ENCODE measurements at places on chromosomes 13 and 19. TPM values are rescaled to one million over a fixed set of nuclear protein-coding genes. Genes with fewer than 3 reads are reported as not detected.

Gene IL11
- polyA plus RNA-seq, result 0.53 TPM

Gene STARD13
- polyA plus RNA-seq, result 20.8 TPM

Gene NCR1
- not detected for polyA plus RNA-seq

Gene IQCN
- polyA plus RNA-seq, result not detected

Gene PSG2
- polyA plus RNA-seq, result 0.39 TPM

Gene TTYH1
- polyA plus RNA-seq, result not detected

Gene LRP3
- polyA plus RNA-seq, result 17.7 TPM

Gene DNM2
- 83.3 TPM for polyA plus RNA-seq

Gene SLC7A9
- 0.32 TPM for polyA plus RNA-seq

Gene CEACAM20
- polyA plus RNA-seq, result not detected

Gene CC2D1A
- polyA plus RNA-seq, result 13.3 TPM

Gene CEACAM6
- not detected for polyA plus RNA-seq

Gene RXFP2
- polyA plus RNA-seq, result not detected

Gene ZNF492
- 0.96 TPM for polyA plus RNA-seq

Gene KIR3DL1
- polyA plus RNA-seq, result not detected

Gene NECTIN2
- 96.2 TPM for polyA plus RNA-seq

Gene IGFL1
- not detected for polyA plus RNA-seq

Gene PSPN
- 1.1 TPM for polyA plus RNA-seq

Gene NXNL1
- polyA plus RNA-seq, result 0.20 TPM

Gene CYP4F8
- polyA plus RNA-seq, result not detected

Gene ZNF560
- polyA plus RNA-seq, result not detected

Gene ATP4A
- polyA plus RNA-seq, result not detected

Gene CYSLTR2
- 0.41 TPM for polyA plus RNA-seq

Gene CD177
- polyA plus RNA-seq, result 0.30 TPM

Gene TEX26
- polyA plus RNA-seq, result 0.66 TPM

Gene GPR4
- not detected for polyA plus RNA-seq

Gene ACP7
- 0.19 TPM for polyA plus RNA-seq

Gene ZNF93
- 11.3 TPM for polyA plus RNA-seq
